GM04503 (cell line): ENCODE measurements at places on chromosomes 6 and 20.

DNA sequence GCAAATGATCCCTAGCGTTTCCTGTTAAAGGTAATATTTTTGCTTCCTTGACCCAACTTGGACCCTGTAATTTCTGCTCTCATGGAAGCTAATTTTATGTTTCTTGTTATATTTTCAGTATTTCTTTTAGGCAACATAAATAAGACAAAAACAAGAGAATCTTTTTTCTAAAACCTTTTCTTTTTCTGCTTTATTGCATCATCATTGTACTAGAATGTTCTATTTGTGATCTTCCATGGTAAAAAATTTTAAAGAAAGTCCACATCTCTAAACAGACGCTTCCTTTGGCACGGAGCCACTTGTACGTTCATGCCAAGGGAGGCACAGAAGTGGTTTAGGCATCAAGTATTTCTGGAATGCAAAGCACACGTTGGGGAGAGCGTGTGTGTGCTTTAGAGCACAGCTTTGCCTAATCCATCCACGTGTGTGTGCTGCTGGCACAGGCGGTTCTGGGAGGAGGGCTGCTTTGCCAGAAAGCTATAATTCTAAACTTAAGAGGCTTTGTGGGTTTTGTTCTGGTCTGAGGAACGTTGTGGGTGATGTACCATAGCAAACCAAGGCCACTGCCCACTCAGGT, 98.3 kb downstream of the SASH1 start:
- DNase-seq: peak; percentile 92

DNA sequence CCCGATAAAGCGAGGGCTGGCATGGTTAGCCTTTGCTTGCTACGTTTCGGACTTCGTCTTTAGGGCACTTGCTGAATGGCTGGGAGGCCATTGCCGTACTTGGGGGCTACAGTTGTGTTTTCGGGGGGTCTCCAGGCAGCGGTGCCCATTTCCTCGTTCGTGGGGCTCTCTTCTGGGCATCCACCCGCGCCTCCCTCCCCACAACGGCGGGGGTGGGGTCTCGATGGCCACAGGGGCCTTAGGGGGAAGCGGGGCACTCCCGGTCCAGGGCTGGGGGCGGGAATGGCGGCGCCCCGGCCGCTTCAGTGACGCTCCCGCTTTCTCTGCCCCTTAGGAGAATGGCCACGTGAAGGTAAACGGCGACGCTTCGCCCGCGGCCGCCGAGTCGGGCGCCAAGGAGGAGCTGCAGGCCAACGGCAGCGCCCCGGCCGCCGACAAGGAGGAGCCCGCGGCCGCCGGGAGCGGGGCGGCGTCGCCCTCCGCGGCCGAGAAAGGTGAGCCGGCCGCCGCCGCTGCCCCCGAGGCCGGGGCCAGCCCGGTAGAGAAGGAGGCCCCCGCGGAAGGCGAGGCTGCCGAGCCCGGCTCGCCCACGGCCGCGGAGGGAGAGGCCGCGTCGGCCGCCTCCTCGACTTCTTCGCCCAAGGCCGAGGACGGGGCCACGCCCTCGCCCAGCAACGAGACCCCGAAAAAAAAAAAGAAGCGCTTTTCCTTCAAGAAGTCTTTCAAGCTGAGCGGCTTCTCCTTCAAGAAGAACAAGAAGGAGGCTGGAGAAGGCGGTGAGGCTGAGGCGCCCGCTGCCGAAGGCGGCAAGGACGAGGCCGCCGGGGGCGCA, 2.4 kb downstream of the MARCKS start:
- no peak for DNase-seq

DNA sequence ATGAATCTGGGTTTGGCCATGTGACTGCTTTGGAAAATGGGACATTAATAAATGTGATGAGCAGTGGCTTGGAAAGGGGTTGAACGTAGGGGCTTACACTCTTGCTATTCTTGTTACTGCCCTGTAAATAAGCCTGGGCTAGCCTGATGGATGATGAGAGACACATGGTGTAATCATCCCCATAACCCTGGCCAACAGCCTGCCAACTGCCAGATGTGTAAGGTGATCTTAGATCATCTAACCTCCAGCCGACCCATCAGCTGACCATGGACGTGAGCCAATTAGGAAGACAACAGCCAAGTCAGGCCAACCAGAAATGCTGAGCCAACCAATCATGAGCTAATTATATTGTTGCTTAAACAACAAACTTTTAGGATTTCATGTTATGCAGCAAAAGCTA, 25.2 kb downstream of the FBXO30 start:
- no peak for DNase-seq

GRCh38 chr6:46437671-46438221, 53.5 kb downstream of the RCAN2 start:
- no peak for DNase-seq

DNA sequence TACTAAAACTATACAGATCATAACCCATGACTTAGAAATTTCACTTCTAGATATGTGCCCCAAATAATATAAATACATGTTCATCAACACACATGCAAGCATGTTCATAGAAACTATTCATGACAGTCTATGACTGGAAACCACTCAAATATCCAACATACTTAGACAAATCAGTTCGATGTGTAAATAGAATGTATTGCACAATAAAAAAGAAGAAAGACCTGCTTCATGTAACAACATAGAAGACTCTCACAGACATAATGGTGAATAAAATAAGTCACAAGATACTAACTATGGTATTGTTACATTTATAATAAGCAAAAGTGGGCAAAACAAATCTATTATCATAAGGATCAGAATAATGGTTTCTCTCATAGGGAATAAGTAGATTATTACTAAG, 163.5 kb upstream of the THBS2 start:
- no peak for DNase-seq

DNA sequence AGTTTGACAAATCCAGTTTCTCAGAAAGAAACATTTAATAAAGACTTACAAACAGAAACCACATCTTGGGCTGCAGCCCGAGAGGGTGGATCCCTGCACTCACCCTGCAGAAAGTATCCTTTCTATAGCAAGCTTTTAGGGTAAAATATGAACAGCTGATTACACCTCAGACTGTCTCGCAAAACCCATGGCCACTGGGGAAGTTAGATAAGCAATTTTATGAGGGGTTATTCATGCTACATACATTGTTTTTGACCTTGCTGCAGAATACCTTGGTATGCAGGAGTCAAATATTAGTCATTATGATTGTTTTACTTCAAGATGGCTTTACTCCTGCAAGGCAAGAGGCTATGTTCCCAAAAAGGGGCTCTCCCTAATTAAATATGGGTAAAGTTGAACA, 126.9 kb downstream of the OR2B2 start:
- no peak for DNase-seq

- no peak for DNase-seq
Measured at GRCh38 chr6:146790561-146791091, 191.9 kb downstream of the ADGB start.

DNA sequence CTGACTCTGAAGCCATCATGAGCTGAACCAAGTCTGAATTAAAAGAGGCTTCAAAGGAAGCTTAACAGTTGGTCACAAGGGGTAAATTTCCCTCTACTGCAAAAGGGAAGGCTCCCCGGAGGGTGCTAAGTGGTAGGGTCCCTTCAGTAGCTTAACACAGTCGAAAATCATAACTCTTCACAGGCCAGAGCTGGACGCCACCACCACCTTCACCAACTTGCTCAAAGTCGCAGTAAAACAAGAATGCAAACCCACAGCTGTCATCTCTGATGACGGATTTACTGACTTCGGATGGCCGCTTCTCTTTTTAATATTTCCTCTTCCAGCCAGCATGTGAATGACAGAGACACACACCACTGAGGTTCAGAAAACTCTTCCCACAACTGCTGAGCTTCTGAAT, 144.7 kb upstream of the FBXL4 start:
- no peak for DNase-seq

GRCh38 chr6:38481211-38481836, 158.4 kb downstream of the BTBD9 start:
- DNase-seq: no peak

DNA sequence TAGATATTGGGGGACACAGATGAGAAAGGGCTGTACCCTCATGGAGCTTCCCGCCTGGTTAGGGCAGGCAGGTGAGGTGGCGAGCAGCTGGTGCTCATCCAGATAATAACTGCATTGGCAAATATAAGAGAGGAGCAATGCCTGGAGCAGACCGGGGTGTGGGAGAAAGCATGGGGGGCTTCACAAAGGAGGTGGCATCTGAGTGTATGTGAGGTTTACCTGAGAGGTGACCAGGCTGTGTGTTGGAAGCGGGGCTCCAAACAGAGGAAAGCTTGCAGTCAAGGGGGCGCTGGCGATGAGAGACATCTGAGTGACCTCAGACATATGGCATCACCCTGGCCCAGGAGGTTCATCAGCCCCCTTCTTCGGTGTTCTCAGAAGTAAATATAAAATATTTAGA, 72.1 kb upstream of the PMEPA1 start:
- no peak for DNase-seq

DNA sequence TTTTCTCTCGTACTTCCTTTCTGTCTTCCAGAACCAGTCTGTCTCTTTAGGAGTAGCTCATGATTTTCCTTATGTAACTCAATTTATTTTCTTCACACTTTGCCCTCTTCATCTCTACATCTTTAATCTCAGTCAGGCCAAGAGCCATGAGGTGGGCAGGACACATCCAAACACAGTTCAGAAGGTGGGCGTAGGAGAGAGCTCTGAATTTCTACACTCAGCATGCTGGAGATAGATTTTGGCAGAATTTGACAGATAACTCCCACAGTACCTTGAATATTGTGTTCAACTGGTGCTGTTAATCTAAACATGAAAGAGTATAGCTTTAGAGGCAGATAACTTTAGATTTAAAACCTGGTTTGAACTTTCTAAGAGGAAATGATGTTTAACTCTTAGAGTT, 23.8 kb upstream of the ZBTB24 start:
- DNase-seq: no peak

DNA sequence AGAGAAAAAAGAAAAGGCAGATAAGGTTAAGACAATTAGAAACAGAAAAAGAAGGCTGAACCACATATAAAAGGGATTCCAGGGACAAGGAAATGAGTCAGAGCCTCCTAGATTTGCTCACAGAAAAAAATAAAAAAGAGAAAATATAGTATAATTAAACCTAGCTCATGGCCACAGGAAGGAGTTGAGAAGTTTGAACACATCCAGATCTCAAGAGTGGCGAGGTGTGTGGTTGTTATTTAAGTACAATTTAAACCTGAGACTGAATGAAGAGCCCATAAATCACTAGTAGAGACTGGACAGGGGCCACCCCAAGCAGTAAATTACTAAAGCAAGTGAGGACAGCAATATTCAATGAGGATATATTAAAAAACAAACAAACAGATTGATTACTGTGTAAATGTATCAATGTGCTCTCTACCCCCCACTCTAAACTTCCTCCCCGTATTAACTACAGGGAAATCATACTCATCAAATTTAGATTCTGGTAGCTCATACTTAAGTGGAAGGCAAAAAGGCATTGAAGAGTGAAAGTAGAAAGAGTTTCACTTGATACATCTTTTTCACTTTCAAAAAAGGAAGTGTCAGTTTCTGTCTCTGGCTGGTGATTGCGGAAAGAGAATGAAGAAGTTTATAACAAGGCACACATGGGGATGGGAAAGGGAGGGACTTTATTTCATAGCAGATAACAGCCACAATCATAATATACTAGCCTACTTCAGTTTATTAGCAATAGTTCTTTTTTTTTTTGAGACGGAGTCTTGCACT, 49.3 kb upstream of the SCAF8 start:
- no peak for DNase-seq

GRCh38 chr6:87692086-87692485, 9.9 kb downstream of the AKIRIN2 start:
- DNase-seq: no peak

DNA sequence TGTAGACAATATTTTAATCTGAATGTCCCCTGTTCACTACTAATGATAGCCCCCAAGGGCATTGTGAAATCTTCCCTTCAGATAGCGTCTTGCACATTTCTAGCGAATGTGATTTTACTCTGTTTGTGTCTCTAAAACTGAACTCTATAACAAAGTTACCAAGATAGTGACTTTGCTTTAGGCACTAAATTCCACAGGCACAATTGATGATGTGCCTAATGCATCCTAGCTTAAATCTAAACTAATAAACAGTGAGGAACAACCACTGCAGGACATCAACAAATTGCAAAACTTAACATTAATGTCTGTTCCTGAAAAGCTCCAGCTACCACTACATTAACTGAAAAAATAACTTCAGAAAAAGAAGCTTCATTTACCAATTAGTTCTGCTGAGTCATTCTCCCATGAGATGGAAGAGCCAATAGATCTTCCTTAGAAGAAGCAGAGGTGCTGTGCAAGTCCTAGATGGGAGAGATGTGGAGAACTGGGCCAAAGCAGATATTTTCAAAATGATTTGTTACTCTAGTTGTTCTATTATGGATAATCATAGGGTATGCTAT, 1065.0 kb downstream of the EPHA7 start:
- no peak for DNase-seq

GRCh38 chr20:3820901-3821727, 767 bp downstream of the AP5S1 start:
- DNase-seq: no peak

DNA sequence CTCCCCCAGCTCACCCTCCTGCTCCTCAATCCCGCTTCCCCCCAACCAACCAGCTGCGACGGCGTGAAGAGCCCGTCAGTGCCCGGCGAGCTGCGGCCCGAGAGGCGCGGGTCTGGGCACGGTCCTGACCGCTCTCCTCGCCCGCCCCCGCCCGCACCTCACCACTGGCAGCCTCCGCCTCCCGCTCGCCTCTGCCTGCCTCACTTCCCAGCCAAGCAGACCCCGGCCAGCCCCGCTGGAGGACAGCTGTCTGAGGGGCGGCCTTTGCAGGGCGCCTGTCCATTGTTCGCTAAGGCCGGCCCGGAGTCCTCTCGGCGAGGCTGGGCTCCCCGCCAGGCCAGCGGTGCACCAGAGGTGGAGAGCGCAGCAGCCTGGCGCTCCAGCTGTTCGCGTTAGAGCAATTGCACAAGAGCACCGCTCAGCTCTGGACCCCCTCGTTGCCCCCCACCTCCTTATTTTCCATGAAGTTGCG, 1.3 kb downstream of the SOBP start:
- DNase-seq: no peak

DNA sequence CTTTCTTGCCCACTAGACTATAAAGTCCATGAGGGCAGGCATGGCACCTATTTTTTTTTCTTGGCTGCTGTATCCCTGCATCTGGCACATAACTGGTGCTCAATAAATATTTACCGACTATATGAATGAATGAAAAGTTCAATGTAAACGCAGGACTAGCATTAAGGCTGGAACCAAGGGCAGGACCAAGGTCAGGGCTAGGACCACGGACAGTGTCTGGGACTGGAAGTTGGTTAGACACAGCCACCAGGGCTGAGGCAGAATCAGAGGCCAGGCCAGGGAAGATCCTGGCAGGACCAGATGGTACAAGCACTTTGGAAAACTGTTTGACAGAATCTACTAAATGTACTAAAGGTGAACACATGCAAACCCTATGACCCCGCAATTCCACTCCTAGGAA, 3.7 kb downstream of the TNXB start:
- no peak for DNase-seq

DNA sequence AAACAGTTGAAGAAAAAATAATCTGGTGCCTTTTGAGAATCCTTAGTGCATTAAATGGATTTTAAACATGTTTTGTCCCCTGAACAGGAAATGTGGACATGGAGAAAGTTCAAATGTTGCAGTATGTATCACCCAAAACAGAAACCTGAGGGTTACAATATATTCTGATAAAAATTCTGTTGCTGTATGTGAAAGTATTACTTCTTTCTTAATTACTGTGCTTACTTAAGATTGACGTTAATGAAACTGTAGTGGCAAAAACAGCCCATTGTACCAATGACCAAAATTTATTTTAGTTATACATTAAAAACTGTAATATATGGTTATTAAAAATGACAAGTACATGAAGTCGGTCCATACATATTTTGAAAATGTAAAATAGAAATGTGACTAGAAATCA, 100.6 kb downstream of the PRDM1 start:
- no peak for DNase-seq
